ENCODE measurements at places on chromosomes 3 and 15.

- peak; percentile 62 for DNase-seq
Measured at GRCh38 chr3:155995525-155996370, 124.6 kb upstream of the KCNAB1 start.

GRCh38 chr3:186826410-186826975 is 16.0 kb upstream of the ADIPOQ start:
- peak; percentile 17 for DNase-seq

DNA sequence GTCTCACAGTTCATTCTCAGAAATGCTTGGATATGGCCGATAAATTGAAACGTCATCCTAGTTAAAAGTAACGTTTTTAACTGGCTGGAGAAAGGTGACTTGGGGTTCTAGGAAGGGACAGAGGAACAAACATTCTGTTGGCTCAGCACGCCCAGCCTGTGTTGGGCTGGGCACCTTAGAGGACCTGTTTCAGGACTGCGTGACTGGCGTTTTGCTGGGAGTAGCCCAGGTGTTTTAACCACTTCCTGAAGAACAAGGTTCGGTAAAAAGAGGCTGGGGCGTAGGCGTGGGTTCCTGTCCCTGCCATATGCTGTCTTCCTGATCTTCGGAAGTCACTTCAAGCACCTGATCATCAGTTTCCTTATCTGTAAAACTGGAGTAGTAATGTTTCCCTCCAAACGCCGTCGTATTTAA is 1.1 kb upstream of the TLNRD1 start:
- DNase-seq: no peak

GRCh38 chr15:46151786-46152185 is 517.0 kb downstream of the SQOR start:
- no peak for DNase-seq

GRCh38 chr3:52606373-52607085 is 70.1 kb downstream of the UQCC5 start:
- peak; percentile 42 for DNase-seq

DNA sequence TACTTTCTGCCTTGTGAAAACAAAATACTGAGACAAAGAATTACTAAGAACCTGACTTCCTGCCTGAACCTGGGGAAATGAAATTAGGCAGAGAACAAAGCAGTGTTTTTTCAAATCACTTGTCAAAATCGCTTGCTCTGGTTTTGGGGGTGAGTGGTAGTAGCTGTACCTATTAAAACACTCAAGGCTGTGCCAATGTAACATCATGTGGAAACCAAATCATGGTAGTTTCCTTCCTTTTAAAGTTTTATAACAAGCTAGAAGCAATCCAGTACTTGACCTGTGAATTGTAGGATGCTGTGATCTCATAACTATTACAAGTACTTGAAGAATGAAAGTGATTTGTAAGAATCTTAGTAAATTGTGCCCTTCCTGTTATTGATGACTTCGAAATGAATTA is 6.7 kb downstream of the CMTM8 start:
- DNase-seq: no peak

DNA sequence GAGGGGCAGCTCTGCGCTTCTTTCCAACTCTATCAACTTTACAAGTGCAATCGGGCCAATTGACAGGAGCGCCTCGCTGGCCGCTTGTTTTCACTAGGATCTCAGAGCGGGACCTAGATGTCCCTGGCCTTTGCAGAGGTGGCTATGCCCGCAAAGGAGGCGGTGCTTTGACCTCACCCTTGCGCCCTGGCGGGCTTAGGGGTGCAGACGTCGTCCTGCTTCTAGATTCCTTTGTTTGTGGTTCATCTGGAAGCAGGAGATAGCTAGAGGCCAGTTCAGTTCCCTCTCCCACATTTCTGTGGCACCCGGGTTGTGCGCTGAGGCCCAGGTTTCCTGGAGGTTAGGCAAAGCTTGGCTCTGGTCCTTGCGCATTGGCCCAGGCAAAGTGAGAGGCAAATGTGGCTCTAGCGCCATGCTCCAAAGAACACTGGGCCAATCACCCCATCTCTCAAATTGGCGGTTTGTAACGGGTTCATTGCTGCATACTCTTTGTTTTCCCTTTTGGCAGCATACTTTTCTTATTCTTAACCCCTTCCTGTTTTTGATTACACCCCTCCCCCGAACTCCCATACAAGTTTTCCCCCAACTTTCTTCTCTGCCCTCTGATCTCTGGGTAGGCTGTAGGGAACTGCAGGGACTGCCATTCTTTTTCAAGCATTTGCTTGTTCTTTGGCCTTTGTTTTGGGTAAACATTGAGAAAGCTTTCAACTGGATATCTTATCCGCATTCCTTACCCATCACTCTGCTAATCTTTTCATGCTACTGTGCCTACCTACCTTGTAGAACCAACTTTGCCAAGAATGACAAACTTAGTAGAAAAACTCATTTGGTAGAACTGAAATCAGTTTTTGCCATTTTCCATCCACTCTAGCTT is 1.4 kb downstream of the PPM1L start:
- DNase-seq: peak; percentile 38

DNA sequence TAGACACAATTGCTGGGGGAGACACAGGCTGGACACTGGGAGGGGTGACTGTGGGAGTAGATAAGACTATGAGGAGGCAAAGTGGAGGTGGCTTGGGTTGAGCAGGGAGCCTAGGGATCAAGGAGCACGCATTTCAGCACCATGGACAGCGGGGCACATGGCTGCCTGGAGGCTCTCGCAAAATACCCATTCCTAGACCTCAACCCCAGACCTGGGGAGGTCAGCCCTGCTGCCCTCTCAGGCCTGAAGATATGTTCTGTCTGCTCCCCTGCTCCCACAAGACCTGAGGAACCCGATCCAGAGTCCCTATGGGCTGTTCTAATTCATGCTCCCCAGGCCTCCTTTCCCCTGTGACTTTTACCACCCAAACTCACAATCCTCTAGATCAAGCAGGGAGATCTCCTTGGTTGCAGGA is 16.0 kb upstream of the CPEB1 start:
- DNase-seq: no peak

GRCh38 chr3:72277710-72278109 is 492.8 kb upstream of the PROK2 start:
- no peak for DNase-seq

GRCh38 chr3:154981201-154981600 is 98.9 kb upstream of the MME start:
- no peak for DNase-seq

GRCh38 chr3:150868282-150868681 is 37.0 kb downstream of the MINDY4B start:
- DNase-seq: no peak

GRCh38 chr3:89436846-89437245 is 329.4 kb downstream of the EPHA3 start:
- DNase-seq: no peak

DNA sequence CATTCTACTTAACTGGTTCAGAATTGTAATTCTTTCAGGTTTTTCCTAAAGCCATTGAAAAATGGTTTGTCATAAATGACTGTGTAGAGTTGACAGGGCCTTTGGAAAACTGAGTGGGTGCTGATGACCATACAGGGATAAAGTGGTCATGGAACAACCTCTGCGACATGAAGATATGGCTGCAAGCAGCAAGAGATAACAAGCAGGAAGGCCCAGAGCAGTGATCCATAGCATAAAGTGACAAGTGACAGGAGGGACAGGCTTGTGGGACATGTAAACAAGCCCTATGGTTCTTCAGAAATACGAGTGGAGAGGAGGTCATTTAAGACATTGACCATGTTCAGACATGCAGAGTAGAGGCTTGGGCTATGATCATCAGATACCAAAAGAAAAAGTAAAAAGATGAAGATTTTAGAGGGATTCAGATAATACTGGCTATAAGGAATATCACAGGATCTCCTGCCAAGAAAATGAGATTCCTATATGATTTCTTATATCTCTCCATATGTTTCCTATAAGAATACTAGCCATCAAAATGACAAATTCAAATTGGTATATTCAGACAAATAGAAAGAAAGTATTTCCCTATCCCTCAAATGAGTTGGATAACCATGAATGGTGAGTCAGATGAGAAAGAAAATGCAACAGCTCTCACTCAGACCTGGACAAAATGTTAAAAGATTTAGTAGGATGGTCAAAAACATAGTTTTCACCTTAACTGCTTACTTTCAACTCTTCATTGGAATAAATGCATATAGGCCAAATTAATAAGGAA is 827.6 kb upstream of the CFAP20DC start:
- DNase-seq: no peak

DNA sequence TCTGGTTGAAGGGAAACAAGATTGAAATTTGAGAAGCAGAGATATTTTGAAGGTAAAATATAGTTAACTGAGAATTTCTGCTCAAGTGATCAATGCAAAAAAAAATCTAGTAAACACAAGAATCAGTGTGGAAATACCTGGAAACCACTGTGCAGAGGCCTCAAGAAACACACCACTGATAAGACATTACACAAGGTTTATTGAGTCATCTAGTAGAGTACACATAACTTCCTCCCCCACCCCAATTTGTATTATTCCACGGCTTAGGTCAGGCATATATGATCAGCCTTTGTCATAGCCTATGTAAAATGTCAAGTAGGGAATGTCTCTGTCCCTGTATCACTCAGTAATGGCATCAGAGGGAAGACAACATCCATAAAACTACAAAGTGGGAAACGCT is 447.8 kb upstream of the BCHE start:
- DNase-seq: no peak

- DNase-seq: no peak
Measured at GRCh38 chr3:111781561-111782446, 77.3 kb upstream of the PHLDB2 start.

DNA sequence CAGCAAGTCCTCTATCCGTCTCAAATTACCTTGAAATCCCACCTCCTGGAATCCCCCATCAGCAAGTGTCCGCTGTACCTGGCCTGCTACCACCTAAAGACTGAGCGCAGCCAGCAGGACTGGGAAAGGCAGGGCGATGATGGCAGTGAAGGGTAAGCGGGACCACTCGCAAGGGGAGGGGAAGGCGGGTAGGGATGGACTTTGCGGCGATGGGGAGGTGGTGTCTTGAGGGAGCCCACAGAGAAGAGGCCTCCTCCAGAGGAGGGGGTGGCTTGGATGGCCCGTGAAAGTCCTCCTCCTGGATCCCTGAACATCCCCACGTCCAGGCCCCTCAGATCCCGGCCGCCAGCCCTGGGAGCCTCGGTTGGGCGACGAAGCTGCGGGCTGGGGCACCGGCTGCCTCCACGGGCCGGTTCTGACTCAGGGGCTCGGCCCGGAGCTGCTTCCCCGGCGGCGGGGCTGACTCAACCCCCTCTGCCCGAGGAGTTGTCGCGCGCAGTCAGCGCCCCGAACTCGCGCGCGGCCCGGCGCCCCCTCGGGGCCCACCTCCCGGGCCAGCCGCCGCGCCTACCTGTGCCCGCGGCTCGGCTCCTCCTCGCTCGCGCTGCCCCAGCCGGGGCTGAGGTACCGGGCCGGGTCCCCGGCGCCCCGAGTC is 512 bp downstream of the LARP6 start:
- peak; percentile 21 for DNase-seq

DNA sequence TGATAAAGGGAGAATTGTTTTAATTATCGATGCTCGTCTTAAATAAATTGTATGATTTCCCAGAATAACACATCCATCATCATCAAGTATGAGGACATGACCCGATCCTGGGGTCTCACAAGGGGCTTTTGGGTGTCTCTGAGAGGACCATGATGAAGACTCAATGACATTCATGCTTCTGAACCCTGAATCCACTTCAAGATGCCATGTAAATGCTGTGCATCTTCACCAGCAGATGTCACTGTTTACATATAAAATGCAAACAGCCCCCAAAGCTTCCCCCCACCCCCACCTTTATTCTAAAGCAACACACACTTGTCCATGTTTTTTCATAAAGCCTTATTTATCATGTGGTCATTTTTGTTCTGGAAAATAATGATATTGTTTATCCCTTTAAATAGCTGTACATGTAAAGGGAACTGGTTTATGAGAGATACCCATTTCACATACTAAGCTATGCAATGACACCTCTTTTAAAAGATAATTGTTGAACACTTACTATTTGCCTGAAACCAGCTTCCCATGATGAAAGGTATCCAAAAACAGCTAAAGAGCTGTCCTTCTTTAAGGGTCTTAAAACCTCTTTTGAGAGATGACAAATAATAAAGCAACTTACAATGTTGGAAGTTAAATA is 69.7 kb upstream of the UBE3A start:
- DNase-seq: peak; percentile 92

DNA sequence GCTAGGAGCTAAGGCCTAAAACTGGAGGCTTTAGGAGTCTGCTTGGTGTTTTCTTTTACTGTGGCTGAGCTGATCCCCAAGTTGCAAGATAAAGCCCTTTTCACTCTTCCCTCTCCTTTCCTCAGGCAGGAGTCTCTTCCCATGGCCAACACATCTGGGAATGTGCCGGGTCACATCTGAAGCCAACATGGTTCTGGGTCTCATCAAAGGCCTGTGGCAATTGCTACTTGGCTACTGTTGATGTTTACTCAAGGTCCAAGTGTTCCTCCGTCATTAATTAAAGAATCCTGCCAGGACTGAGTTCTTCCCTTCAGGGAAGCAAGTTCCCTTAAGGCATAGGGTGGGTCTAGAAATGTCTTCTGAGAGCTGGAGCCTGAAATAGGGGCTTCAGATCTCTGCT is 230.2 kb downstream of the GBE1 start:
- no peak for DNase-seq

GRCh38 chr15:23569151-23569925 is 3.9 kb downstream of the MKRN3 start:
- DNase-seq: peak; percentile 61

DNA sequence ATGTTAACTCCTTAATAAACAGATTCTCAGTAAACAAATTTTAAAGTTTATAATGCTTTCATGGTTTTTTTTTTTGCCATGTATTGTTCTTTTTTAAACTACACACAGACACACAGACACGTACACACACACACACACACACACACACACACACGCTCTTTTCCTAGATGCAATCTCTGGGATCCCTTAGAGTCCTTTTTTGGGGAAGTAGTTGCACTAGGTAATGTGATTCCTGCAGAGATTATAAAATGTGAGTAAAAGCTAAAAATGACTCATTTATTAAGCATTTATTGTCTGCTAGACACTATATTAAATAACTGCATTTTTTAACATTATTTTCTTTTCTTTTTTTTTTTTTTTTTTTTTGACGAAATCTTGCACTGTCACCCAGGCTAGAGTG is 19.9 kb downstream of the NDUFB5 start:
- no peak for DNase-seq

DNA sequence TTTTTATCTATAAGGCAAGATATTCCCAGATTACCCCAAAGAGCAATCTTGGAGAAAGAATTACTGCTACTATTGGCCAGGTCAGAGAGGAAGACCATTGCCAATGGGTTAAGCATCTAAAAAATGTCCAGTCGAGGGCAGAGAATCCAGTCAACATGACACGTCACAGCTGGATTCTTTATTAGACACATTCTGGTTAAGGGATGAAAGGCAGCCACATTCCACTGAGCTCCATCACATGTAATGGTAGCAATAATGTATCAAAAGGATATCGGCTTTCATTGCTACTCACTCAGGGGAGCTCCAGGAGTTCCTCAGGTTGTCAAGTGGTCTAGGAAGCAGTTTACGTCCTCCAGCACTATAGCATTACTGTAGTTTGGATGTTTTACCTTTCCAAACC is 421.1 kb downstream of the PLOD2 start:
- no peak for DNase-seq

- DNase-seq: no peak
Measured at GRCh38 chr3:31462050-31462569, 70.6 kb upstream of the STT3B start.

All from brain (organoid and tissue), 16 donors.